GM03348 (cell line): ENCODE measurements at places on chromosomes 6 and 20.

DNA sequence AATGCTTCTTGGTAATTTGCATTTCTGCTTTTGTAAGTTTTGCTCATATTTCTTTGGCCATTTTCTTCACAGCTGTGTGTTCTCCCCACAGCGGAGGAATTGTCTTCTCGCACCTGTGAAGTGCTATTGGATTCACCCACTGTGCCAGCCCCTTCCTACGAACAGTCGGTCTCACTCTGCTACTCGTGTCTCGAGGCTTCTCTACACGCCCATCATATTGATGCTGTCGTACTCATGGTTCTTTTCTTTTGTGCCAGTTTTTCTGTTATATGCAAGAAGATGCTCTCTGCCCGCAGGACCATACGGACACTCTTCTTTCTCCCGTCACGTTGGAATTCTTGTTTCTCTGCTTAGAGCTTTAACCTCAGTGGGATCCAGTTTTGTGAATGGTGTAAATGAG, 200.3 kb downstream of the DLL1 start:
- no peak for DNase-seq

- DNase-seq, result peak; percentile 29
These were observed 30.6 kb upstream of the CCDC167 start for GRCh38 chr6:37530297-37530696.

- DNase-seq, result no peak
These were observed 33.2 kb upstream of the AKAP7 start for GRCh38 chr6:131101911-131102680.

- no peak for DNase-seq
These were observed 390.8 kb upstream of the IRAK1BP1 start for GRCh38 chr6:78476561-78476960.

DNA sequence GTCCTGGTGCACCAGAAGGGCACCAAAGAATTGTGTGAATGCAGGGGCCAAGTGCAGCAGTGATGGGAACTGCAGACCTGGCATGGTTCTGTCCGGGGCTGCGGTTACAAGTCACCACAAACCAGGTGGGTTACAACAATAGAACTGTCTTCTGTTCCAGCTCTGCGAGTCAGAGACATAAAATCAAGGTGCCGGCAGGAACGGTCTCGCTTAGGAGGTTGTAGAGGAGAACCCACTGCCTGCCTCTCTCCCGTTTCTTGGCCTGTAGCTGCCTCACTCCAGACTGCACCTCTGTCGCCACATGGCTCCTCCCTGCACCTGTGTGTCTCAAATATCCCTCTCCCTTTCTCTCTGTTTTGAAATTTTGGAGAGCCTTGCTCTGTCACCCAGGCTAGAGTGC, 143.3 kb downstream of the TAF4 start:
- DNase-seq, result no peak

DNA sequence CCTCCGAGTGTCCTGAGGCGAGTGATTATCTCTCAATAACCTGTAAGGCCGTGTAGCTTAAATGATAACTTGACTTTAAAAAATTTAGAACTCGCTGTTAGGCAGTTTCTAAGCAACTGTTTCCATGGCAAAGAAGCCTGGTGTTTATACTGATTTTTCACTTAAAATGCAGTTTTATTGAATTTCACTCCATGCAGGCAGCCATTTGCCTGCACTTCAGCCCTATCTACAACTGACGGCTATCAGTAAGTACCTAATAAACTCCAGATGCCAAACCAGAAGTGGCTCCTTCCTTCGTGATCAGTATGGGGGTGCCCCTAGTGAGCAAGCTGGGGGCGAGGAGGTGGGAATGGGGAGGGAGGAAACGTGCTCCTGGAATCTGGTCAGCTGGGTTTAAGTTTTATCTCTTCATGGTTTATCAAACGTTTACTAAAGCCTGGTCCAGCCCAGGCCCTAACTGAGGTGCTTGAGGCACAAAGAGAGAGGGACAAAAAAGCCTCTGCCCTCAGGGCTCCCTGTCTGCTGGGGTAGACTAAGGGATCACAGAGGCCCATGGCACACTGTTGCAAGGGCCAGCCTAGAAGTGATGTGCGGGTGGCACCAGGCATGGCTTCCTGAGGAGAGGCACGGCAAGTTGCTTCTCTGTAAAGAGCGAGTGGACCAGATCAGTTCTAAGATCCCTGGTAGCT, 45.5 kb downstream of the TTI1 start:
- no peak for DNase-seq
